ENCODE measurements at places on chromosomes 3 and 15.
A peak's percentile ranks its signal among the peaks of the same experiment; 100 is the strongest.

GRCh38 chr3:119974656-119975055 is 119.6 kb downstream of the GSK3B start:
- no peak for DNase-seq

GRCh38 chr15:32828507-32829186 is 110.8 kb downstream of the GREM1 start:
- DNase-seq = no peak

DNA sequence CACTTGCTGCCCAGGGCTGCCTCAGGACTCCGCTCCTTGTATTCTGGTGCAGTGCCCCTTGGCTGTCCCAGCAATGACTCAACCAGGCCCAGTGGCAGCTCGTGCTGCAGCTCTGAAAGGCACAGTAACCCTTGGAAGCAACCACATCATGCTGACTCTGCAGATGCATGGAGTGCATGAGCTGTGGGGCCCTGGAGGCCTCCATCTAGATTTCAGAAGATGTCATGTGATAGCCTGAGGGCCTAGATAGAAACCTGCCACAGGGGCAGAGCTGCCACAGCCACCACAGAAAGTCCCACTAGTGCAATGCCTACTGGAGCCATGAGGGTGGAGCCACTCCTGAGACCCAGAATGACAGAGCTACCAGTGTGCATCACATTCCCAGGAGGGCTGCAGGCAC is 117.1 kb upstream of the SMAD3 start:
- DNase-seq = no peak

- no peak for DNase-seq
These were observed 48.1 kb downstream of the PHLDB2 start for GRCh38 chr3:111907151-111907550.

DNA sequence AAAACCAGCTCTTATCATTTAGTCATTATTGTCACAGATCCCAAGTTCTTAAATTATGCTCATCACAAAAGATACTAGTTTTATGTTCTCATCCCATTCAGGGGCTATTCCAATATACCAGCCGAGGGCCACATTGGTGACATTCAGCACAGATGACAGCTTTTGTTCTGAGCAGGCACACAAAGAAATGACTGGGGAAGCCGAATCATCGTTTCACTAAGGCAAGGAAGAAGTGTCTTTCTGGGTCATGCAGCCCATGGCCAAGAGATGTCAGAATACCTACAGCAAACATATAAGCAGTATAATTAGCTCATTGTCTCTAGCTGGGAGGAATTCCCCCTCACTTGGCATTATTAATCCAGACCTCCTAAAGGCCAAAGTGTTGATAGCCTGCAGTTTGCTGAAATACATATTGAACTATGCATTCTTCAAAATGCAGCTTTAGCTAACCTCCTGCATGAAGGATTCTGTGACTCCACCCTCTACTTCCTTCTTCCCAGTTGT is 100.2 kb downstream of the CNTN4 start:
- no peak for DNase-seq

DNA sequence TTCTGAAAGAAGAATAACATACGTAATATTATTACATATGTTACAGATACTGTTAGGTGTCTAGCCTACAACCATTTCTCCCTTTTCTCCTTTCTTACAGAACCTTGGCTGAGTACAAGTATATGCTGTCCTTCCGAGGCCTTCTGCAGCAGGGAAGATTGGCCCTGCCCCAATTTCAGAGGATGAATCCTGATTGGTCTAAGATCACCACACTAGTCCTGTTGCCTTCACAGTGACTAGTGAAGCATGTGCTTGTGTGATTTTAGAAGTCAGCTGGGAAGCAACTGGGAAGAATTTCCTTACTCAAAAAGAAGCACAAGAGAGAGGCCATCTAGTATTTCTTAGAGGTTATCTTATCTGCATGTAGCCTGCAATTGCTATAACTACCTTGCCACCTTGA is 30.6 kb upstream of the MECOM start:
- DNase-seq = no peak

DNA sequence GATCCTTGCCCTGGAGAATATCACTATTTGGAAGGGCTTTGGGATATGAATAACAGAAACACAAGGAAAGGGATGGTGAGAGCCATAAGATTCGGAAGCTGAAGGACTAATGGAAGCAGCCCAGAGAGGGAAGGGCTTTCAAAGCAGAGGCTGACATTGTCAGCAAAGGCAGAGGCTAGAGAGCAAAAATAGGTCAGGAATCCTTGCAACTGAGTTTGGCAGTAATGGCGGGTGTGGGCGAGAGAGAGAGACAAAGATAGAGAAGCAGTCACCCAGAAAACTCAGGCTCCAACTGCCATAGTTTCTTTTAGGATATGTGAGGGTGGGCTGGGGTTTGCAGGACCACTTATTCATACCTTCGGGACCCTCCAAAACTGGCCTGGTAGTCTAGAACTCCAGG is 248.6 kb downstream of the OPA1 start:
- no peak for DNase-seq

GRCh38 chr15:61715082-61715481 is 345.2 kb downstream of the VPS13C start:
- no peak for DNase-seq

GRCh38 chr3:217948-218347 is 21.4 kb downstream of the CHL1 start:
- DNase-seq = no peak

- no peak for DNase-seq
These were observed 8.9 kb downstream of the RNF7 start for GRCh38 chr3:141746962-141747361.

- DNase-seq = no peak
These were observed 509.5 kb downstream of the NTRK3 start for GRCh38 chr15:87747087-87747486.

DNA sequence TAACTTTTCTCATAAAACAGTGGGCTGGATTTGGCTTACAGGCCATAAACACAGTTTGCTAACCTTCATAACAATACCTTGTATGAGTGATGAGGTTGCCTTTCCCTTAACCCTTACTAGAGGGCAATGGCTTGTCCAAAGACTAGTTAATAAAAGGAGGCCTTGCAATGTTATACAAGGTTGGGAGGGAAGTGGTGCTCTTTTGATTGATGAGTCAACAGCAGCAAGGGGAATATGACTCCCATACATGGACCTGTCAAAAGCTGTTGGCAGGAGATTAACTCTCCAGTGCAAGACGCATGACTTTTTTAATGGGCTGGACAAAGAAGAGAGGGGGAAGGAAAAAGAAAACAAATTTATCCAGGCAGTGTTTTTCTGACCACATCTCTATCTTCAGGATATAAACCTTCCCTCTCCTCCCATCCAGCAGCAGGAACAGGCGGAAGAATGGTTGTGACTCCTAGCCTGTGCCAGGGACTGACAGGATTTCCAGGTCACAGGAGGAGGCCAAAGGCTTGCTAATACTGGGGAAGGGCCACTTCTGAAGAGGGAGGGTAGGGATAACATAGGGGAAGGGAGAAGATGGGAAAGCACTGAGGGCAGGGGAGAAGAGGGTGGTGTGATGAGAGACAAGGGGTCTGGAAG is 35.2 kb upstream of the ARL14 start:
- no peak for DNase-seq

DNA sequence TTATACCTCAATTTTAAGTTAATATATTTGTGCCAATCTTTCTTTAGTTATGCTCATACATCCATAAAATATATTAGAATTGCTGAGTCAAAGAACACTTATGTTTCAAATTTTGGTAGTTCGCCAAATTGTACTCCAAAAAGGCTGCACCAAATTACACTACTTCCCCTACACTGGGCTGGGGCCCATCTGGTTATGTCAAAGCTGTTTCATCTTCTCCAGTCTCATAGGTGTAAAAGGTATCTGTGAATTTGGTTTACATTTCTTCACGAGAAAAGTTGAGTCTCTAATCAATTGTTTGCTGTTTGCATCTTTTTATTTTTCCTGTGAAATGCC is 706 bp downstream of the FSIP1 start:
- DNase-seq = no peak

GRCh38 chr3:197573048-197573767 is 17.4 kb upstream of the BDH1 start:
- no peak for DNase-seq

DNA sequence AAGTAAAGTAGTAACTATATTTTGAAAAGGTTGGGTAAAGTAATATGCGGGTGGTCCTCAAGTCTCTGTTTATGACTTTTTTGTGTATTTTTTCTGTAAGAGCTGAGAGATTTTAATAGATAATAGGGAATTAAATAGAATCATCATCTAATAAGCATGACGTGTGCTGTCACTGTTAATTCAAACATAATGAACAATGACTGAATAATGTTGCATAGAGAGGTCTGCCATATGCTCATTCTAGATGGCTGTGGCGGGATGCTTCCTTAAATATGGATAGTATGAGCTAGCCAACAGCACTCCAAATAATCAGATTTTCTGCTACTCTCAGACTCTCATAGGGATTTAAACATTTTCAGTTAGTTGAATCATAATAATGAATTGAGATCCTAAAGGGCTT is 302.8 kb upstream of the RBMS3 start:
- no peak for DNase-seq

GRCh38 chr3:4139462-4140140 is 163.6 kb upstream of the SETMAR start:
- DNase-seq = no peak

DNA sequence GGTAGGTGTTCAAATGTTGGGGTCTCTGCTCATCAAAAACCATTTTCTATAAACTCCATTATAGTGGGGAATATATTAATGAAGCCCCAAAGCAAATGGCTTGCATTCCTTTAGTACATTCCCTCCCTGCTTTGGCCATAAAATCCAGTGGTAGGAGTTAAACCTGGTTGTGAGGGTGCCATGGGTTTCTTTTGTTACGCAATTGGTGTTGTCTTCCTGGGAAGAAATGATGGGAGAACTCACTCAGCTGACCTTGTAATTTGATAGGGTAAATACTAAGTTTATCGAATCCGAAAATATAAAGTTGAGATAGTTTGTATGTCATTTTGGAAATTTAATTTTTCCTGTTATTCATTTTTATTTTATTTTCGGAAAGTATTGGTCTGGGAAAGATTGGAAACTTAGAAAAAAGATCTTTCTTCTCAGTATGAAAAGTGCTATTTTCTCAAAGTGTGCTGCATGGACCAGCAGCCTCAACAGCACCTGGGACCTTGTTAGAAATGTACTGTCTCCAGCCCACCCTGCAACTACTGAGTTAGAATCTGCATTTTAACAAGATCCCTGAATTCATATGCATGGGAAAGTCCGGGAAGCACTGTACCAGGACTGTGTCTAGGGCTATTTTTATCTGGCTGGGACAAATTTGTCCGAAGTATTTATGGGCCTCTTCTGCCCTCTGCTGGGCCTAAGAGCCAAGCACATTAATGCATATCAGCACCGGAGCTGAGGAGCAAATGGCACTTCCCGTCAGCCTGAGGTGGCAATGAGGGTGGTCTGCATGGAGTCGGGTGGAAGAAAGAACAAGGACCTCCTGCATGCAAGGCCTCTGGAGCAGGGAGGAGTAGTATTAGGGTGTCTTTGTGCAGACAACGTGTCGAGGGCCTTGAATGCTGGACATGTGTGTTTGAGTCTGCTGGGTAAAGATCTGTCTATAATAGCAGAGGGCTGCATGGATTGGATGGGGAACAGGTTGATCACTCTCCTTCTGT is 54.7 kb downstream of the FAM81A start:
- DNase-seq = peak; percentile 69

GRCh38 chr3:73503781-73504180 is 121.0 kb downstream of the PDZRN3 start:
- DNase-seq = no peak

- DNase-seq = peak; percentile 54
These were observed 257.2 kb upstream of the NECTIN3 start for GRCh38 chr3:110814170-110815007.

DNA sequence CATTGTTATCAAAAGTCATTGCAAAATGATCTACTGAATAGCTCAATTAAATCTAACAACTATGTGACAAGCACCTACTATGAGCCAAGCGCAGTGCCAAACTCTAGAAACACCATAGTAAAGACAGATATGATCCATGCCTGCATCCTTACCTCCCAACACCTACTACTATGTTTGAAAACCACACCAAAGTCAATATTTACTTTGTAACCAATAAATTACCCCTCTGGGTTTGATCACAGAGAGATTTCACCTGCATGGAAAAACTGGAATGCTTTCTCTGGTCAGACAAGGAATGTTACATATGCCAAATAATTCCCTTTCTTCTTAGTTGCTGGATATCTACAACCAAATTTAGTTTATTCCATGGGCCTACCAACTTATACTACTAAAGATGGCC is 422.2 kb downstream of the FHIT start:
- DNase-seq = no peak

- no peak for DNase-seq
These were observed 59.6 kb upstream of the FRMD4B start for GRCh38 chr3:69445498-69445897.

GRCh38 chr3:170714562-170715535 is 129.0 kb upstream of the SLC7A14 start:
- no peak for DNase-seq

GRCh38 chr15:50066202-50066601 is 52.8 kb downstream of the ATP8B4 start:
- no peak for DNase-seq

GRCh38 chr3:25870452-25870851 is 80.6 kb downstream of the OXSM start:
- DNase-seq = no peak

DNA sequence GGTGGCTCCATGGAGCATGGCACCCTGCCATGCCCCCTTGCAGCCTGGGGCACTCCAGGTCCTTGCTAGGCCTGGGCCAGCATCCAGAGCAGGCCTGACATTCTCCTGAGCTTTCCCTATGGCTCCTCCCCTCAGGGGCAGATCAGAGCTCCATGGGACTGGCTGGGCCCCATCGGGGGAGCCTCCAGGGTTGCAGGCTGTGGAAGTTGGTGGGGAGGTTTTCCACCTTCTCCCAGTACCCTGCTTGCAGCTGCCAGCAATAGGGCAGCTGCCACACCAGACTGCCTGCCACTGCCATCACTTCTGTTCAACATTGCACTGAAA is 75.7 kb upstream of the TP63 start:
- no peak for DNase-seq

DNA sequence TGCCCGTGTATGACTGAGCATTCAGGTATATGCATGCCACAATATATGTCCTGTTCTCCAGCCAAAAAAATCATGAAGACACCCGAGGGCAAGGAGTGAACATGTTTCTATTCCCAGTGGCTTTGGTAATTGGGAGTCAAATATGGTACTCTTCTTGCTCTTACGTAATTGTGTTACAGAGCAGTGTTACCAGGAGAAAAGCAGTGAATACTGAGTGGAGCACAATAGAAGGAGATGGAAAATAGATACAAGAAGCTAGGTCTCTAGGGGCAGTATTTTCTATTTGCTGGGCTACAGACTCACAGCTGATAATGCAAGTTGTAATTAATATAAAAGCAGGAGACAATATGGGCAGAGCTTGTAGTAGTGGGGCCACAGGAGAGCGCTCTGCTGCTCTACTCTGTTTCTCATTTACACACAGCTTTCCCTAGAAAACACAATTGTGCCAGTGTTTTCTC is 13.2 kb downstream of the MEIS2 start:
- DNase-seq = no peak

- DNase-seq = no peak
These were observed 87.8 kb downstream of the KLHL25 start for GRCh38 chr15:85706779-85707518.

- DNase-seq = no peak
These were observed 17.9 kb downstream of the HRH1 start for GRCh38 chr3:11172096-11172690.

- no peak for DNase-seq
These were observed 1103.7 kb upstream of the EPHA6 start for GRCh38 chr3:95710684-95711083.

- no peak for DNase-seq
These were observed 25.9 kb upstream of the BBX start for GRCh38 chr3:107496855-107497254.

All from left hindlimb (tissue), 1 donor.